ENCODE measurements at places on chromosomes 2 and 18.

DNA sequence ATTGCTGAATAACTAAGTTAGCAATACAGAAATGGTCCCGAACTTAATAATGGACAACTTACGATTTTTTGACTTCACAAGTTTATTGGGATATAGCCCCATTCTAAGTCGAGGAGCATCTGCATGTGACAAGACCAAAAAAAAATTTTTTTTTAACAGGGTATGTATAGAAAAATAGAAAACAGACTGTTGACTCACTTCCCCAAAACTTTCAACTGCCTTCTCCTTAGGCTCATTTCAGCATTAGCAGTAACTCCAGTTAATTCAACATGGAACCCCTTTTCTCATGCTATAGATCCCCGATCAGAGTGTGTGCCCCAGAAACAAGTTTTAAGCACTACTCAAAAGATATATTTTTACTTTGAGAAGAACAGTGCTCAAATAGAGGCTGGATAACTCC, 5.4 kb downstream of the CD302 start:
- no peak for DNase-seq

DNA sequence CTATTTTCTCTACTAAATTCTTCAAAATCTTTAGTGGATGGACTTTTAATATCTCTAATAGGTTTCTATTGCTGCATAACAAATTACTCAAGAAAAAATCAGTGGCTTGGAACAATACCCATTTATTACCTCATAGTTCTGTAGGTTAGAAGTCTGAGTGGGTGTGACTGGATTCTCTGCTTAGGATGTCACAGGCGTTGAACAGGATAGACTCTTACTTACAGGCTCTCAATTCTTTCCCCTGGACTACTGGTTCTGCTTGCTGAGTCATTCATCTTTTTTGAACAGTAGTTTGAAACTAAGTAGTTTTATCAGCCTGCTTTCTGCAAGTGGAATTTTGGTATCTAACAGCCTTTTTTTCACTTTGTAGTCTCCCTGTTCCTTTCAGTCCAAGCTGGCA, 265.4 kb downstream of the ZNF385B start:
- DNase-seq, result no peak

GRCh38 chr2:46020416-46020815, 276.8 kb upstream of the EPAS1 start:
- no peak for DNase-seq

- DNase-seq, result no peak
Measured at GRCh38 chr18:70036771-70037347, 89.2 kb upstream of the CD226 start.

DNA sequence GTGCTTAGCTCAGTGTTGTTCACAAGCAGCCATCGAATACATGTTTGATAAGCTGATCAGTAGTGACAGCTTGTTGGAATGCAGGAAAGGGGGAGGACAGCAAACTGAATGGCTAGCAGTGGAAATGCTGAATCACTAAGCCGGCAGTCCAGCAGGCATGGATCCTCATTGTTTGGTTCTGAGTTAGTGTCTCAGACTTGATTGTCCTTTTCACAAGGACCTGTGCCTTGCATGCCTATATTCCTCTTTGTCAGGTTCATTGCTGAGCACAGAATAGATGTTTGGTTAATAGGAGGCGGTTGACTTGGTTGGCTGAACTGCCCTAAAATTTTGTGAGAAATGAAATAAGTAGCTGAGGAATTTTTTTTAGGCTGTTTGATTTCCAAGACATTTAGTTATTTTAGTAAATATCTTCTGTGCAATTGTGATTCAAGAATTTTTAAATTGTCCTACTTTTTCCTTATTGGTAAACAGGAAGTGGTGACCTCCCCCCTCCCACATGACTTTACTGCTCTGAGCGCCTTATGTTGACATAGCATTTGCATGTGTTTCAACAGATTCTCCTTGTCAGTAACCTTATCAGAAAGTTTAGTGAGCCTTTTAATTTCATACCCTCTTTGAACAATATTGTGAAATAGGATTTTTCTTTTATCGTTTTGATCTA, 21.4 kb upstream of the STON1 start:
- DNase-seq, result no peak

DNA sequence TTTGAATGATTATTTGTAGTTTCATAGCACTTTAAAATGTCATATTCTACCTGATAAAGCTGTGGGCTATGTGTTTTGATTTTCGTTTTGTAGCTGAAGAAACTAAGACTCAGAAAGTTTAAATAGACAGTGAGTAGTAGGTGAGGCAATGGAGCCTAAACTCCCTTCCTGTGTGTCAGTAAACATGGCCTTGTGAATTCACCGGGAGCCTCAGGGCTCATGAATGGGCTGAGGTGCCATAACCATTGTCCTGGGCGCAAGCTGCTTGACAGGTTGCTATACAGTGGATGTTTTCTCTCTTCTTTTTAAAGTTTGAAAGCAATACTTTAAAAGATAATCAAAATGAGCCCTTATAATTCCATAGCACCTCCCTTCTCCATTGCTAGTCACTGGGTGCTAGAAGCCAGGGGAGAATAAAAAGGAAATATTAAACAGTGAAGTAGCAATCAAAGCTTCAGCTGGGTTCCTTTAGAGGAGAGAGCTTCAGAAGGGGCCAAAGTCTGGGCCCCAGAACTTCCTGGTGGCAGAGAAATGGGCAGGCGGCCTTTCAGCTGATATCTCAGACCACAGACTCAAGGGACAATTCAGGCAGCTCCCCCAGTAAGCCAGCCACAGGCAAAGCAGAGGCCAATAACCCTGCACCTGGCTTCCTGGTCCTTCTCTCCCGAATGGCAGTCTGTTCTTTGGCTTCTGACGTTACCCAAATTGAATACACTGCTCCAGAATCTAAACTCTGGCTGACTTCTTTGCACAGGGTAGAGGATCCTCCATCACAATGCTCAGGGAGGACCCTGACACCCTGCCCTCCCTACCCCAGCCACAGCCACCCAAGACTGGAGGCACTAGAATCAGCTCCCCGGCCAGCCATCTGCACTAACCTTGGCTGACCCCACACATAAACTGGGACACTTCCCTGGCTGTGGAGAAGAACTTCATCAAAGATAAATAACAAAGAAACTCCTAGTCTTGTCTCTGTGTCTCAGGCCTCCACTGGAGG, 51.8 kb upstream of the NPAS2 start:
- DNase-seq, result no peak

DNA sequence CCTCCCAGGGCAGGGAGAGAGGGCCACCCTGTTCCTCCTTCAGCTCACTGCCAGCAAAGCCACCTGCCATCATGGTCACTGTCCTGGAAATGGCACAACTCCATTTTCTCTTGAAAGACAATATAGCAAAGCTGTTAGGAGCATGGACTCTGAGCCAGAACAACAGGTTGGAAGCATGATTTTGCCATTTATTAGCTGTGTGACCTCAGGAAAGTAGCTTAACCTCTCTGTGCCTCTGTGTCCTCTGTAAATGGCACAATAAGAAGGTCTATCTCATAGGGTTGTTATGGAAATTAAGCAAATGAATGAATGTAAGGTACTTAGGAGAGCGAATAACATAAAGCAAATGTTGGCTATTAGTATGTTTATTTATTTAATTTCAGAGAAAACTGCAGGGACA, 730.4 kb upstream of the ID2 start:
- DNase-seq, result no peak

DNA sequence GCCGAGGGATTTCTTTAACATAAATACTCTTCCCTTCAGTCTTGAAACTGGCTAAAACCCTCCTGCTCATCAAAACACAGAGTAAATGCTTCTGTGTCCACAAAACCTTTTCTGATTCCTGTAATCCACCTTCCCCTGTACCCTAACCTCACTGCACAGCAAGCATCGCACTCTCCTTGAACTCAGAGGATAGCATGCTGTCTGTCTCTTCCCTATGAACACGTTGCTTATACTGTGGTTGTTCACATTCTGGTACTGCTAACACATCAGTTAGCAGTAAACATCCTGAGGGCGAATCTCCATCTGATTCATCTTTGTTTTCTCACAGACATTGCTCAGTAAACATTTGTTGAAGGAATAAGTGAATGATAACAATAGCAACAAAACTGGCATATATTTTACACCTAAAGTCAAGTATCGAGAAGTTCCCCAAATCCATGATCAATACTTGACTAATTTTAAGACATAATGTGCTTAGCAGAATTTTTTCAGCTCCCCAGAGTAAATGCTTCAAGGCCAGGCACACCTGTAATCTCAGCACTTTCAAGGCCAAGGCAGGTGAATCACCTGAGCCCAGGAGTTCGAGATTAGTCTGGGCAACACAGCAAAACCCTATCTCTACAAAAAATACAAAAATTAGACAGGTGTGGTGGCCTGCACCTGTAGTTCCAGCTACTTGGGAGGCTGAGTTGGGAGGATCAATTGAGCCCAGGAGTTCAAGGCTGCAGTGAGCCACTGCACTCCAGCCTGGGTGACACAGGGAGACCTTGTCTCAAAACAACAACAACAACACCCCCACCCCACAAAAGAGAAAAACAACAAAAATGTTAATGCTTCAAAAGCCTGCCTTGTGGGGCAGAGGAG, 45.6 kb upstream of the LPIN2 start:
- no peak for DNase-seq

- no peak for DNase-seq
Measured at GRCh38 chr2:106267997-106268396, 73.9 kb upstream of the UXS1 start.

DNA sequence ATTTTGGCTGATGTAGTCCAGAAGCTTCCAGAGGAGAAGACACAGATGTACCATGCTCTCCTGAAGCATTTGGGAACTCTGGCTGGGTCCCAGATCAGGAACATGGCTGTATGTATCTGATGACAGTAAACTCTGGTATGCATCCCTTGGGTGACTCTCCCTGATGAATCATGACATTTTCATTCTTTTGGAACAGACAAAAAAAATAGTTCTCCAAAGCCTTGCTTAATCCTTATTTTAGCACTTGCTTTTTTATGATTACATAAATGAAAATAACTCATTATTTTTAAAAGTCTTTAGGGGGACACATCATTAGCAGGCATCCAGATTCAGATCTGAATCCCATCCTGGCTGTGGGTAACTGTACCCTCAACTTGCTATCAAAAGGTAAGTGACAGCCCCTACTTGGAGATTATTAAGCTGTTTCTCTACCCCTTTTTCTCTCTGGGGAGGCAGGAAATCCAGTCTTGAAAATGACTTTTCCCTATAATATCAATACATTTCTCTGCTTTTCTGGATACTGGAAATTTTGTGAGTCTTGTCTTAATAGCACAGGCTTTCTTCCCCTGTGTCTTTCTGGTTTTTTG, 23.3 kb downstream of the AOX1 start:
- no peak for DNase-seq

Measured in cerebellar nuclear complex (tissue), 1 donor.